M059J (cell line): ENCODE measurements at places on chromosomes 7 and 10. TPM values are rescaled to one million over a fixed set of nuclear protein-coding genes. Genes with fewer than 3 reads are reported as not detected.

- DNase-seq, result no peak
Measured at GRCh38 chr7:153017223-153017622, 257.7 kb downstream of the ACTR3B start.

DNA sequence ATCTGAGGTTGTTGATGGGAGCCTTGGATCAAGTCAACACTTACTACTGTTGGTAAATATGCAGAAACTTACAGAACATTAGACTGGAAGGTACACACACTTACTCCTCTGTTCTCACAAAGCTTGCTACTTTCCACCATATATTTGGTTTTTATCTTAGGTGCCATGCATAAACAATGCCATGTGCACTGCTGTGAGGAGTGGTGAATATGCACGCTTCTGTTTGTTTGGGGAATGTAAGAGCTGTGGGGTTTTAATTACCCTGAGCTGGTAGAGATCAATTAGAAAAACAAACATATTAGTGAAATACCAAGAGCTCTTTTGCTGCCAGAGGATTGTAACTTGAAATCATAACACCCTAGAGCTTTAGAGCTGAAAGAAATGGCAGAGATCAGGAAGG is 79.8 kb upstream of the ARID5B start:
- no peak for DNase-seq

DNA sequence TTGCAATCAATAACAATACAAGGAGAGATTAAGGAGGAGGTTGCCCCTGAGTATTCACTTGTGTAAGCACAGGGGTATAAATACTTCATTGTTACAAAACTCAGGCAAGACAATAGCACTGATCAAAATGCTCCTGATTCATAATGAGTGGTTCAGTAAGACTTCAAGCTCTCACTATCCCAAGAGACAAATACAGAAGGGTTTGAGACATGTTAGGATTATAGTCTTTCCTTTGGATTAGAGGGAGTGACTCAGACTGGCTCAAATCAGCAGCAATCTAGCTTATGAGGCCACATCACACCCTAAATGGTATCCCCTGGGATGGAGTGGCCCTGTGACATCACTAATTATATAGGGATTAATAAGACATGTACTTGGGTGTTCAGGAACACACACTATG is 167.2 kb upstream of the HGF start:
- no peak for DNase-seq

- DNase-seq, result no peak
Measured at GRCh38 chr7:78714356-78714755, 739.1 kb downstream of the MAGI2 start.

Gene BTBD16
- 0.05 TPM in 1 of 2 replicates, not detected in the other for total RNA-seq

GRCh38 chr10:79905322-79906314 is 43.3 kb downstream of the SFTPD start:
- peak; percentile 64 for DNase-seq

DNA sequence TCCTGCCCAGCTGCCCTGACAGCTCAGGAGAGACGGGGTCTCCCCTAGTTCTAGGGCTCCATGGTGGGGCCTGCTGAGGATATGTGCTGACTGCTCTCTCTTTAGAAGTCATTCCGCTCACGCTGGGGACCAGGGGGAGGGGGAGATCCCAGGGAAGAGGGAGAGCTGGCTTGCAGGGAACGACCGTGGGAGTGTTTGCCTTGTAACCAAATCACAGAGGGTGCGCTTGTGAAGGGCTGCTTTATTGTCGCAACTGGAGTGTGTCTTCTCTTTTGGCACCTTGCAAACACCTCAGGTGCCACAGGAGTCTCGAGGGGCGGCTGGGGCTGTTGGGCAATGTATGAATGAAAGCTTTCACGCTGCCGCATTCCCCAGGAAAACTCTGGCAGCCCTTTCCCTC is 531.3 kb upstream of the MKI67 start:
- DNase-seq, result no peak

Gene IL6
- 9.4 and 14.2 TPM in 2 replicates for total RNA-seq

Gene ITGA8
- total RNA-seq, result 0.25 and 0.62 TPM in 2 replicates

GRCh38 chr10:51860257-51860656 is 160.9 kb upstream of the CSTF2T start:
- peak; percentile 52 for DNase-seq
